ENCODE measurements at places on chromosomes 13 and 19. TPM values are rescaled to one million over a fixed set of nuclear protein-coding genes. Genes with fewer than 3 reads are reported as not detected.

The NAXD gene
- polyA plus RNA-seq = 22.6 TPM

The PRODH2 gene
- polyA plus RNA-seq = not detected

The ACTL9 gene
- polyA plus RNA-seq = not detected

The MCOLN1 gene
- 20.7 TPM for polyA plus RNA-seq

The CEACAM20 gene
- not detected for polyA plus RNA-seq

The GRIK5 gene
- 8.9 TPM for polyA plus RNA-seq

The KLK8 gene
- polyA plus RNA-seq = 0.07 TPM

The PNMA8C gene
- polyA plus RNA-seq = 0.05 TPM

The DHDH gene
- polyA plus RNA-seq = not detected

The ATCAY gene
- 0.05 TPM for polyA plus RNA-seq

The ZFP28 gene
- 3.8 TPM for polyA plus RNA-seq

The AP1M2 gene
- polyA plus RNA-seq = 0.09 TPM

The PTOV1 gene
- polyA plus RNA-seq = 134 TPM

The TEX101 gene
- polyA plus RNA-seq = not detected

The PGLYRP1 gene
- polyA plus RNA-seq = not detected

The IGFL1 gene
- not detected for polyA plus RNA-seq

The PDE4C gene
- 2.8 TPM for polyA plus RNA-seq

The TYROBP gene
- polyA plus RNA-seq = 36.7 TPM

The SERP2 gene
- 36.2 TPM for polyA plus RNA-seq

The ELSPBP1 gene
- polyA plus RNA-seq = not detected

The TLE6 gene
- polyA plus RNA-seq = 2.1 TPM

The TMEM238 gene
- polyA plus RNA-seq = 0.14 TPM

The ARRDC2 gene
- 24.7 TPM for polyA plus RNA-seq

The TPTE2 gene
- polyA plus RNA-seq = 0.05 TPM

The TRAPPC6A gene
- polyA plus RNA-seq = 26.5 TPM

The ENOX1 gene
- polyA plus RNA-seq = 2.1 TPM

The CLEC17A gene
- not detected for polyA plus RNA-seq

The ZNF765 gene
- 2.5 TPM for polyA plus RNA-seq

The ZNF582 gene
- 6.3 TPM for polyA plus RNA-seq

The ERICH4 gene
- polyA plus RNA-seq = not detected

The PSG6 gene
- polyA plus RNA-seq = not detected

Data from right cardiac atrium (tissue), 5 donors.